ENCODE measurements at places on chromosomes 13 and 19.
A peak's percentile ranks its signal among the peaks of the same experiment; 100 is the strongest.

DNA sequence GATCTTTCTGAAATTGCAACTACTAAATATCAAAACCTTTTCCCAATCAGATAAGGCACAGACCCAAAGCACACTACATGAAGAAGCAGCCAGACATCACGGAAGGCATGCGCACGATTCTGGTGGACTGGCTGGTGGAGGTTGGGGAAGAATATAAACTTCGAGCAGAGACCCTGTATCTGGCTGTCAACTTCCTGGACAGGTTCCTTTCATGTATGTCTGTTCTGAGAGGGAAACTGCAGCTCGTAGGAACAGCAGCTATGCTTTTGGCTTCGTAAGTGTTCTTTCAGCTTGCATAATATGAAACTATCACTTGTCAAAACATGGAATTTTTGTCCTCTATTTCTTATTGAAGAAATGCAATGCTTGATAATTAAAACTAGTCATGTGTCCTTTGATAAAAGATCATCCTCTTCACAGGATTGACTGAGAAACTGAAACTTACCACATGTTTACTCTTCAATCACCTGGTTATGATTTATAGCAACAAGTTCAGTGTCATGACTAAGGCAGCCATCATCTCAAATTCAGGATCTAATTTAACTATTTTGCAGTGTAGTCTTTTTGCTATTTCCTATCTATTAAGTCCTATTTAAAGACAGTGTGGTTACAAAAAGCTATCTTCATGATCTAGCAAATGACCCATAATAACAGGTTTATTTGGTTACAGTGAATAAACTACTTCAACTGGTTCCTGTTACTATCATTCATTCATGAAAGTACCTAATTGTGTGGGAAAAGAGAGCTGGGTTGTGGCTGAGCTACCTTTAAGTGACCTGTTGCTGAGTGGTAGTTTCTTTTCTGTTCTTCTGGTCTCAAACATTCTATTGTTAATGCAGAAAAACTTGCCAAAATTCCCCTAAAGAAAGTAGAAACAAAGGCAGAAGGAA is 6.5 kb downstream of the CCNA1 start:
- DNase-seq, result no peak

DNA sequence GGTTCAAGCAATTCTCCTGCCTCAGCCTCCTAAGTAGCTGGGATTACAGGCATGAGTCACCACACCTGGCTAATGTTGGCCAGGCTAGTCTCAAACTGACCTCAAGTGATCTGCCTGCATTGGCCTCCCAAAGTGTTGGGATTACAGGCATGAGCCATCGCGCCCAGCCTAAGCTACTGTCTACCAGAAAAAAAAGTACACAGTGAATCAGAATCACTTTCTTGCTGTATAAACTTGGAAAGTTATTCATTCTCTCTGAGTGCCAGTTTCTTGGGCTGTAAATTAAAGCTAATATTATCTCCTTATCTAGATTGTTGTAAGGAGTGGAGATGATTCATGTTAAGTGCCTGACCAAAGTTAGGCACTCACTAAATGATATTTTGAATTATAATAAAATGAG is 242.8 kb downstream of the ENOX1 start:
- no peak for DNase-seq

DNA sequence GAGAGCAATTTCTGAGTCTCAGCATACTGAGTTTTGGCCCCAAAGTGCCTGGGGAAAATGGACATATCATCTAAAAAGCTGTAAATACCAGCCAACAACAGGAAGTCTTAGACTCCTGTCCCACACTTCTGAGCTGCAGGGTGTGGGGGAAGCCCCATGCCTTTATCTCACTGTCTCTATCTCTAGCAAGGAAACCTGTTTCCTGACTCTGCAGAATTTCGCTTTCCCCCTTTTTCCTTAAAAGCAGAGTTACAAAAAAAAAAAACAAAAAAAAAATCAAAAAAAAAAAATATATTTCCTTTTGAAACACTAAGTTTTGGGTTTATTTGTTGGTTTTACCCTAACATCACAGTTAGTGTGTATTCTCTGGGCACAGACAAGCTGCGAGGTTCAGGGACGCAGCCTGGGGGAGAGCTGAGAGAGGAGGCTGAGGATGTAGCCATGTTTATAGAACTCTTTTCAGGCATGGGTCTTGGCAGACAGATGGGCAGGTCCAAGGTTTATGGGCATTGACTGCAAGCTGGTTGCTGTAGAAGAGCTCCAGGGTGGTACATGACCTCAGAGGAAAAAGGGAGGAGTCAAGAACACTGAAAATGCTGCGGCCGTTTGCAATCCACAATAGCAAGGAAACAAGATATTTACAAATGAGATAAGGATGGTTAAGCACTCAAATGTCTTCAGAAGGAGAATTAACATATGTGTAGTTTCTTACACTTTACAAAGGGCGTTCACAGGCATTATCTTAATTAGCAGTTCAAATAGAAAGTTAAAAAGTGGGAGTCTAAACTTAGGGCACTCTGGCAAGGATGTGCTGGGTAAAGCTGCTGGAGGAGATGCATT is 4.9 kb downstream of the MBNL2 start:
- no peak for DNase-seq

DNA sequence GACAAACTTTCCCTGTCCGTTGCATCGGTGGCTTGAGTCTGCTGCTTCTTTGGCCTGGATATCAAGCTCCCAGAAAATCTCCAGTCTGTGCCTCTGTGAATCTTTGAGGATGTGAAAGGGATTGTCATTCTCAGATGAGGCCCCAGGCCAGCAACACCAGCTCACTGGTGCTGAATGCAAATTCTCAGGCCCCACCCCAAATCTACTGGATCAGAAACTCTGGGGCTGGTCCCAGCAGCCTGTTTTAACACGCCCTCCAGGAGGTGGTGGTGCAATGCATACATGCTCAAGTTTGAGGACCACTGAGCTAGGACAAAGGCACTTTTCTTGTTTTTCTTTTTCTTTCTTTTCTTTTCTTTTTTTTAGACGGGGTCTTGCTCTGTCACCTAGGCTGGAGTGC is 23.6 kb downstream of the TNFSF11 start:
- no peak for DNase-seq

DNA sequence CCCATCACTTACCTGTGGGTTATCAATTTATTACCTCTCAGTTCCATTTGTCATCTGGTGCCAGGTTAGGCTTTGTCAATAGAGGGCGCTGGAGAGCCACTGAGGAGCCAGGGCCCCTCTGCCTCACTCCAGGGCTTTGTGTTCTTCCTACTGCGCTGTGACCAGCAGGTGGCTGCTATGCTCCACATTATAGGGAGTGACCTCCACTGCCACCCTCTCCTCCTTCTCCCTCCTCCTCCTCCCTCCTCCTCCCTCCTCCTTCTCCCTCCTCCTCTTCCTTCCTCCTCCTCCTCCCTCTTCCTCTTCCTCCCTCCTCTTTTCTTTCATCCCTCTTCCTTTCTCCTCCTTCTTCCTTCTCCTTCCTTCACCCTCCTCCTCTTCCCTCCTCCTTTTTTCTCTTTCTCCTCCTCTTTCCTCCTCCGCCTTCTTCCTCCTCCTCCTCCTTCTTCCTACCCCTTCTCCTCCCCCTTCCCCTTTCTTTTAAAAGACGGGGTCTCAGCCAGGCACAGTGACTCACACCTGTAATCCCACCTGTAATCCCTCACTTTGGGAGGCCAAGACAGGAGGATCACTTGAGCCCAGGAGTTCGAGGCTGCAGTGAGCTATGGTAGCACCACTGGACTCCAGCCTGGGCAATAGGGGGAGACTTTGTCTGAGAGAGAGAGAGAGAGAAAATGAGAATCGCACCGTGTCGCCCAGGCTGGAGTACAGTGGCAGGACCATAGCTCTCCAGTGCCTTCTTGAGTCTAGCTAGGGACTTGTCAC is 10.3 kb upstream of the ZBTB32 start:
- DNase-seq, result peak; percentile 85

GRCh38 chr19:2376784-2377519 is 16.9 kb downstream of the TMPRSS9 start:
- no peak for DNase-seq

DNA sequence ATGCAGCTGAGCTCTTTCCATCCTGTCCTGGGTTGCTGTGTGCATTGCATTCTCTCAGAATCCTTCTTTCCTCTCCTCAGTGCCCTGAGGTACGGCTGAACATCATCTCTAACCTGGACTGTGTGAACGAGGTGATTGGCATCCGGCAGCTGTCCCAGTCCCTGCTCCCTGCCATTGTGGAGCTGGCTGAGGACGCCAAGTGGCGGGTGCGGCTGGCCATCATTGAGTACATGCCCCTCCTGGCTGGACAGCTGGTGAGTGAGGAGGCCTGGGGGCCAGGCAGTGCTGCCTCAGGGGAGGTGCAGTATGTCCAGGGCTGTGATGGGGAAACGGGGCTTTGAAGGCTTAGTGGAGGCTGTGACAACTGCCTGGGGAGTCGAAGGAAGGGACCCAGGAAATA is 29.8 kb downstream of the PPP2R1A start:
- no peak for DNase-seq

DNA sequence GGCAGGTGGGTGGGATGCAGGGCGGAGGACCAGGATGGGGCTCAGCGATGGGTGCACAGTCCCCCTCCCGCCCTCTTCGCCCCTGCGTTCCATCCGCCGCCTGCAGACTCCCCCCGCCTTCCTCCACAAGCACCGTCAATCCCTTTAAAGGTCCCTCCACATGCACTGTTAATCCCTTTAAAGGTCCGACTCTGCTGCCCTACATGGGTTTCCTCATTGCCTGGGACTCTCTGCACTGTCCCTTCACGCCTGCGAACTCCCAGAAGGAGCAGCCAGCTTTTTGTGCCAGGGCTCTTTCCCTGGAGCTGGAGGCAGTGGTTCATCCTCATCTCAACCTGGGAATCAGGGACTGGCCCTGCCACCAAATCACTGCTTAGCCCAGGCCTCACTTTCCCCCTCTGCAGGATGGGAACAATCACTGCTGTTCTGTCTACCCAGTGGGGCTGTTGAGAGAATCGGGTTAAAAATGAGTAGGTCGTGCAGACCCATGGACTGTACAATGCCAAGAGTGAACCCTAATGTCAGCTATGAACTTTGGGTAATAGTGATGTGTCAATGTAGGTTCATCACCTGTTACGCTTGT is 20.4 kb downstream of the ZNF574 start:
- no peak for DNase-seq

- DNase-seq, result no peak
Observed at GRCh38 chr13:77386046-77386445, 59.2 kb upstream of the MYCBP2 start.

GRCh38 chr13:25429466-25429865 is 57.7 kb downstream of the ATP8A2 start:
- DNase-seq, result no peak

- no peak for DNase-seq
Observed at GRCh38 chr13:41658057-41658661, 200.8 kb downstream of the RGCC start.

GRCh38 chr13:42458193-42458592 is 115.8 kb upstream of the TNFSF11 start:
- DNase-seq, result no peak

DNA sequence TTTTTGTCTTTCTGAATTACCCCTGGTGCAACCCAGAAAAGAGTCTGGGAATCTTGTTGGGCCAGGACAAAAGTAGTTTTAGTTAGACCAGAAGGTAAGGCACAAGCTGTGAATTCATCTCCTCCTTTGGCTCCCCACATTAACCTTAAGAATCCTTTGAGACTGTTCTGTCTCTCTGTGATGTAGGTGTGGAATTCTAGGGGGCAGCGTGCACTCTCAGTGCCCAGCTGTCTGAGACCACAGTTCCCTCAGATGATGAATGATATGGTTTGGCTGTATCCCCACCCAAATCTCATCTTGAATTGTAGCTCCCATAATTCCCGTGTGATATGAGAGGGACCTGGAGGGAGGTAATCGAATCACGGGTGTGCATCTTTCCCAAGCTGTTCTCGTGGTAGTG is 43.9 kb downstream of the ZNF506 start:
- no peak for DNase-seq

DNA sequence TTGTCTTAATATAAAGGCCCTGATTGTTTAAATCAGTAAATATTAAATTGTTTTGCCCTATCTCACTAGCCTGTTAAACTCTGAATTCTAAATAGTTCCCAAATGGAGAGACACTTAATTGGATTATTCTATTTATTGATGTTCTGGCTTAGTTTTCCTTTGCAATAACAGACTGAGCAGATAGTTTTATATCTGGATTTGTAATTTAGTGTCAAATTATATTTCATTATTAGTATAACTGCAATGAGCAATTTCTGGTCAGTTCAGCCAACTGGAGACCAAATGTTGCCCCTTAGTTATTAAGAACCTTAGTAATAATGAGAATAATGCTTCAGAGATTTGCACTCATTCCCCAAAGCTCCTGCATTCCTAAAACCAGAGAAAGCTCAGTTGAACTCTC is 10.1 kb downstream of the FAM124A start:
- DNase-seq, result no peak

GRCh38 chr13:65460136-65460535 is 1770.0 kb downstream of the PCDH9 start:
- no peak for DNase-seq

DNA sequence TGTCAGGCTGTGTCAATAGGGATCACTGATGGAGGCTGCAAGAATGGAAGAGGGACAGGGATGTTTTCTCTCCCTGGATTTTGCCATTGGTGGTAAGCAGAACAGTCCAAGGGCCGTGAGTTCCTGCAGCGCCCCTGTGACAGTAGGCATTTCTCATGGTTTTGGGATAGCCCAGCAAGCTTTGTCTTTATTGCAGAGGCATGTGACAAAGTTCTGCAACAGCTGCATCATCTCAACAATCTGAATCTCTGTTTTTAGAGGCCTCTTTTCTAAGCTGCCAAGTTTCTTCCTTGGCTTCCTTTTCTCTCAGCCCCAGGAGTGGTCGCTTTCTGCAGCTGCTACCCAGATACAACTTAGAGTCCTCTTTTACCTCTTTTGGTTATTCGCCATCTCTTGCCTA is 95.7 kb upstream of the TSHZ3 start:
- no peak for DNase-seq

- no peak for DNase-seq
Observed at GRCh38 chr19:18611327-18612050, 1.2 kb upstream of the TMEM59L start.

DNA sequence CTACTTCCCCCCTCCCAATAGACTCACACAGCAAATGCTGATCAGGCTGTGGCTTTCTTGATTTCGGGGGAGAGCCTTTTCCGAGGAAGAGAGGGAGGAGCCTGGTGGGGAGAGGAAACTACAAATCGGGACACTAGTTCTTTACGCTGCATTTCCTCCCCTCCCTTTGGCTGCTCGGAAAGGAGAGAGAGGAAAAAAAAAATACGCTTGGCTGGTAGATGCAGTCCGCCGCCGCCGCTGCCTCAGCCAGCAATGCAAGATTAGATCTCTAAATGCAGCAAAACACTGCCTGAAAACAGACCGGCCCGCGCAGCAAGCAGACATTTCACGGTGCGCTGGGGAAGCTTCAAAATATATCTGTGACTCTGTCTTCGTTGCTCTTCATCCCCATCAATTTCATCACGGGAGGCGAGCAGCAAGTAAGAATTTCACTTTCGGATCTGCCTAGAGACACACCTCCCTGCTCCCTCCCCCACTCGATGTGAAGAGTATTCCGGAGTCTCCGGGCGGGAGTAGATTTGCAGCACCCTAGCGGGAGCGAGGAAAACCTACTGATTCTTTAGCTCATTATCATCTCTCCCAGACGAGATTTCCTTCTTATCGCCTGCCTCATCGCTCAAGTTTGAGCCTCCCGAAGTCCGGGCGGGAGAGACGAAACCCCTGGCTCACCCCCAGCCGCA is at the start of gene PCDH17:
Gene PCDH17 (plus strand): TSS at position 149 of the 680 bp plus-strand sequence. CDS start 803 bp downstream, outside the sequence.
- DNase-seq, result no peak
